ENCODE measurements at places on chromosomes 6 and 20.

GRCh38 chr20:49245921-49246740 lies 26.9 kb downstream of the DDX27 start:
- peak; percentile 45 for DNase-seq

GRCh38 chr6:47733879-47734558 lies 35.6 kb downstream of the ADGRF4 start:
- no peak for DNase-seq

GRCh38 chr6:168988801-168989200 lies 264.8 kb downstream of the THBS2 start:
- DNase-seq, result peak; percentile 59

DNA sequence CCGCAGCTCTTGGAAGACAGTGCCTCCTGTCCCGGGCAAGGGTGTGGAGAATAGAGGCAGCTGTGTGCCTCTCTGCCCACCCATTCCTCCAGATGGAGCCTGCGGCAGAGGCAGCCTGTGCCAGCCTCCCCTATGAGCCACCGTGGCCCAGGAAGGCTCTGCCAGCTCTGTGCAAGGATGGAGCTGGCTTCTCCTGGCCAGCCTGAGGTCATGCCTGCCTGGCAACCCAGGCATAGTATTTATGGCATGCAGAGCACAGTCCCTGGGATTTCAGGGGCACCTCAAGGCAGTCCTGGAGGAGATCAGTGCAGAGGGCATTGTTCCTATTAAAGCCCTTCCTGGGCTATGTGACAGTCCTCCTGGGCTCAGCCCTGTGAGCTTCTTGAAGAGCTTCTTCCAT lies 1.5 kb downstream of the EPB41L1 start:
- DNase-seq, result no peak

- no peak for DNase-seq
Observed at GRCh38 chr6:159505140-159505922, 187.7 kb downstream of the SOD2 start.

- DNase-seq, result no peak
Observed at GRCh38 chr6:155635416-155635815, 179.8 kb upstream of the NOX3 start.
